ENCODE measurements at places on chromosomes 1 and 21.
A peak's percentile ranks its signal among the peaks of the same experiment; 100 is the strongest.

DNA sequence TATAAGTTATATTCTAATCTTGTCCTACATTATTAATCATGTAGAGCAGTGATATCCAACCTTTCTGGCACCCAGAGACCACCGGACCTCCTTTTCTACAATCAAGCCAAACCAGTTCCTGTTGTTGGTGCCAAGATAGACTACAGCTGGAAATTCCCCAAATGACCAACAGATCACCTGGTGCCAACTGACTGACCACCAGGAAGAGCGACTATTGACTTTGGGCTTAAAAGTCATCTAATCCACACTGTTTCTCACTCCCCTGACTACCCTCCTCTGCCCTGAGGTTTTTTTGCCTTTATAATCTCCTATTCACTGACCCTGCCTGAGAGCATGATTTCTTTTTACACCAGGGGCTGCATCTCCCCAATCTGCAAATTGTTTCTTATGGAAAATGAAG, 425.2 kb downstream of the TTLL7 start:
- DNase-seq, result no peak

DNA sequence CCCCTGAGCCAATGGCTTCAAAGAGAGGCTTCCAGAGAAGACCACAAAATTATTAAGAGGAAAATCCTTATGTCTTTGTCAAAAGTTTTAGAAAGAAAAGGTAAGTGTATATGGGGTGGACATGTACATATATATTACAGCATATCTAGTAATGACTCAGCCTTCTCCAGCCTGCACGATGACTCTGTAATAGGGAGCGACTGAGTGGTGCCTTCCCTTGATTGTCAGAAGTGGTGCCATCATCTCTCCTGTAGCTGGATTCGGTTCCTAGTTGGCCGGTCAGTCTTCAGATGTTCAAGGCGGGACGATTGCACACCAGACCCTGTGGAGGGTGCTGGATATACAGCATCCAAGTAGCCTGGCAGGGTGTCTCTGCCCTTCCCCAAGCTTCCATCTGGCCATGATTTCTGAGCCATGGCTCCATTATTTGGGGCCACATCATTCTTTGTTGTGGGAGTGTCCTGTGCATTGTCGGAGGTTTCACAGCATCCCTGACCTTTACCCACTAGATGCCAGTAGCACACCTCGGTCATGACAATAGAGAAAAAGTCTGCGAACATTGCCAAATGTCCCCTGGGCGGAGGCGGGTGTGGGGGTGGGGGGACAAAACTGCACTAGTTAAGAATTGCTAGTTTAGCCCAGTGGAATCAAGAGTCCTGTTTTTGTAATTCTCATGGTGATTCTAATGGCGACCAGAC, 206.2 kb upstream of the KAZN start:
- DNase-seq, result no peak

- DNase-seq, result no peak
Measured at GRCh38 chr1:177783051-177783450, 186.8 kb downstream of the SEC16B start.

DNA sequence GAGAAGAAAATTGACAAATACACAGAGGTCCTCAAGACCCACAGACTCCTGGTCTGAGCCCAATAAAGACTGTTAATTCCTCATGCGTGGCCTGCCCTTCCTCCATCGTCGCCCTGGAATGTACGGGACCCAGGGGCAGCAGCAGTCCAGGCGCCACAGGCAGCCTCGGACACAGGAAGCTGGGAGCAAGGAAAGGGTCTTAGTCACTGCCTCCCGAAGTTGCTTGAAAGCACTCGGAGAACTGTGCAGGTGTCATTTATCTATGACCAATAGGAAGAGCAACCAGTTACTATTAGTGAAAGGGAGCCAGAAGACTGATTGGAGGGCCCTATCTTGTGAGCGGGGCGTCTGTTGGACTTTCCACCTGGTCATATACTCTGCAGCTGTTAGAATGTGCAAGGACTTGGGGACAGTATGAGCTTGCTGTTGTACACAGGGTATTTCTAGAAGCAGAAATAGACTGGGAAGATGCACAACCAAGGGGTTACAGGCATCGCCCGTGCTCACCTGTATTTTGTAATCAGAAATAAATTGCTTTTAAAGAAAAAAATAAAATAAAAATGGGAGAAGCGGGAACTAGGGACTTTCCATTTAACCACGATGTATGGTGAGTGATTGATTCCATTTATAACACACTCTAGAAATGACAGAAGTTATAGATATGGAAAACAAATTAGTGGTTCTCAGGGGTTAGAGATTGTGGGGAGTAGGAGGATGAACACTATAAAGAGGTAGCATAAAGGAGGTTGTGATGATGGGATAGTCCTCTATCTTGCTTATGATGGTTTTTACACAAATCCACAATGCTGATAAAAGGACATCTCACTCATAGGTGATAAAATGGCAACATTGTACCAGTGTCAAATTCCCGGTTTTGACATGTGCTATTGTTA, 244.7 kb downstream of the MRPL39 start:
- no peak for DNase-seq

- no peak for DNase-seq
Measured at GRCh38 chr1:232943679-232944252, 6.6 kb upstream of the NTPCR start.

DNA sequence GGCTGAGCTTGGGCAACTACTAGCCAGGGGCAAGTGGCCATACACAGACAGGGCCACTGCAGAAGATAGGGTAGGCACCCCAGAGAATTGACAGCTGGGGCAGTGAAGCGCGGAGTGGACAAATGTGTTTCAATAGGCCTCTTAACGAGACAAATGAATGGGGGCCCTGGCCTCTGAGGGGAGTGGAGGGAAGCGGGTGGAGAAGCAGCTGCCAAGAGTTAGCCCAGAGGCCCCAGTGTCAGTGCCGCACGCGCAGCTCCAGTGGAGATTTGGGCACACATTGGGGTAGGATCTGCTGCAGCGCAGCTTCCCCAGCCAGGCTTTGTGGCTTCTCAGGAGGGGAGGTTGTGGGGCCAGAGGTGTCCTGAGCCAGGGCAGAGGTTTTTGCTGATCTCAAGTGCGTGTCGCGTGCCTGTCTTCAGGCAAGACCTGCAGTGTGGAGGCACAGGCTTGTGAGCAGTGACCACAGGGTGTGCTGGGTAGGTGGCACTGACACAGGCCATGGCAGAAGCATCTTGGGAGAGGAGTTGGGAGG, 16.9 kb downstream of the PTPRF start:
- no peak for DNase-seq

- no peak for DNase-seq
Measured at GRCh38 chr1:22888320-22889075, 84.2 kb downstream of the LACTBL1 start.

DNA sequence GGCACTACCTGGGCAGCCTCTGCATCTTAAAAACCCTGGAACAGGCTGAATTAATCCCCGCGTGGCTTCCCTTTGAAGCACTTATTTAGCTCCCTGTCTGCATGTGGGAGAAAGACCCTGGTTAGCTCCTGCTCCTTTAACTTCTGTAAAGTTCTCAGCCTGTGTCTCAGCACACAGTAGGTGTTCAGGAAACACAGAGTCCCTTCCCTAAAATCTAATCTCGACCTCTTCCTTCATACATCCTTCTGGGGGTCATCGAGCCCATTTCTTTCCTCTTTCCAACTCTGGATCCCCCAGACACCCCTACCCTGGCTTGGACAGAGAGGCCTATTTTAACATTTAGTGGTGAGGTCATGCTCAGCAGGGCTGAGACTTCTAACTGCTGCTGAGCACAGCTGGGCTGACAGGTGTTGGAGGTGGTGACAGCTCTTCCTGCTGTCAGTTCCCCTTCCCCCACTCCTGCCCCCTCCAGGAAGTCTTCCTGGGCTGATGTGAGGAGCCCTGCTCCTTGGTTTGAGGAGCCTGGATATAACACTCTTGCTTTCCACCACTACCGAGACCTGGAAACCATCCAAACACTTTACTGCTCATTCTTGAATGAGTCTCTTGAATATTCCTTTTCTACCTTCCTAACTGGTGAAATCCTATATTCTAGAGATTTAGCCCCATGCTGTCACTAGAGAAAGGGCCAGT, 5.3 kb downstream of the E2F2 start:
- no peak for DNase-seq

- no peak for DNase-seq
Measured at GRCh38 chr1:111843177-111843576, 87.5 kb downstream of the DDX20 start.

- DNase-seq, result peak; percentile 9
Measured at GRCh38 chr1:189859385-189859977, 618.2 kb downstream of the BRINP3 start.

- DNase-seq, result no peak
Measured at GRCh38 chr1:30750731-30751291, 6.8 kb downstream of the LAPTM5 start.

DNA sequence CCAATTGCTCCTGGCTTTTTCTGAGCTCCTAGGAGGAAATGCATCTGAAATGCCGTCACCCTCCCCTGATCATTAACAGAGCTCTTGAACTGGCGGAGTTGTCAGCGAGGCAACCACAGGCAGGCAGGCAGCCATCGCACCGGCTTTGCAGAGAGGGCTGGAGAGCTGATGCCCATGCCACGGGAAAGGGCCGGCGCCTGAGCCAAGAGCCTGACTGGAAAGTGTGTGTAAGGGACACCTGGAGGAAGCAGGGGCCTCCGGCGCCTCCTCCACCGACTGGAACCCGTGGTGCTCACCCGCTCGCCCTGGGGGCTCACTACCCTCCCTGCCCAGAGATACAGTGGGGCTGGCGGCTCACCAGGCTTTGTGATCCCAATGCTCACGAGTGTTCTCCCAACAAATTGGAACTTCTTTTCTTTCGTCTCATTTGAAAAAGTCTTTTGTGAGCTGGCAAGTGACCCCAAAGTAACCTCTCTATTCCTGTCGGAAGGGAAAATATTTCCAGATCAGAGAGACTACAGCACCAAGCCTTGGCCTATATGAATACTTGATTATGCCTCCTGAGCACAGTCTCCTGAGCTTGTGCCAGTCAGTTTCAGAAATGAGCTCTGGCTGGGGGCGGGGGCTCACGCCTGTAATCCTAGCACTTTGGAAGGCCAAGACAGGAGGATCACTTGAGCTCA, 97.7 kb upstream of the SLC25A33 start:
- peak; percentile 17 for DNase-seq

- DNase-seq, result no peak
Measured at GRCh38 chr1:33010932-33011731, 25.6 kb downstream of the AK2 start.

- DNase-seq, result no peak
Measured at GRCh38 chr1:155007251-155007828, 4.7 kb downstream of the ZBTB7B start.

GRCh38 chr1:61116421-61116820, 34.1 kb downstream of the NFIA start:
- DNase-seq, result no peak

GRCh38 chr21:33855190-33855589, 60.4 kb downstream of the ATP5PO start:
- DNase-seq, result no peak

- no peak for DNase-seq
Measured at GRCh38 chr1:56190806-56191365, 388.5 kb downstream of the PLPP3 start.

DNA sequence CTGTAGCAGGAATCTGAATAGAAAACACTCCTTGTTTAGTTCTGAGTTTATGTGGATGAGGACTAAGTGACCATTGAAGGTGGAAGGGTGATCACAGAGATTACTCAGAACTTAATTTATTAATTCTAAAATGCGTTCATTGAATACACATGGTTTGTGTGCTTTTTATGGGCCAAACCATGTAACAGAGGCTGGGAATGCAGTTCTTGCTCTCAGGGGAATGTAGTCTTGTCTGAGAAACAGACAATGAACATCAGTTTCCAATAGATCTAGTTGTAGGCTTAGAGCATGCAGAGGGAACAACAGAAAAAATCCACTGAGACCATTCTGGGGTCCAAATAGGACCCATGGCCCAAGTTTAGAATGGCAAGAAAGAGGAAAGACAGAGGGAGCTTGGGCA, 46.1 kb downstream of the ITSN1 start:
- DNase-seq, result no peak

DNA sequence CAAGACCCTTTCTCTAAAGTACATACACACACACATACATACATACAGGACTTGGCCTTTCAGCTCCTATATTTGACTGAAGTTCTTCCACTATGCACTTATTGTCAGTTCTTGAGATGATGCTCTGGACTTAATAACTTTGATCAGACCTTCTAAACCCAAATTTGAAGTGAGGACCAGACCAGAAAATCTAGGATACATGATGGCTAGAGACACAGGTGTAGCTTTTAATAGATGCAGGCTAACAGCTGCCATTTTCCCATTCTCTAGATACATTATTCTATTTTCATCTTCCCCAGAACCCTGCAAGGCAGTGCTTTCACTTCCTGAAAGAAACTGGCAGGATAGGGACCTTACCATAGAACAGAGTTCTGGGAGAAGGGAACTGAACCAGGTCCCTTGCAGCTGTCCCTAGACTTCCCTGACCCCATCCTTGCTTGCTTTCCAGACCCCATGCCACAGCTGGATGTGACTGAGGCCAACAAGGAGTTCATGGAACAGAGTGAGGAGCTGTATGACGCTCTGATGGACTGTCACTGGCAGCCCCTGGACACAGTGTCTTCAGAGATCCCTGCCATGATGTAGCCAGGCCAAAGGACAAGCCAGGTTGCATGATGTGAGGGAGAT, 14.9 kb upstream of the RAB42 start:
- DNase-seq, result no peak

- DNase-seq, result no peak
Measured at GRCh38 chr21:29775462-29775861, 164.3 kb downstream of the GRIK1 start.

DNA sequence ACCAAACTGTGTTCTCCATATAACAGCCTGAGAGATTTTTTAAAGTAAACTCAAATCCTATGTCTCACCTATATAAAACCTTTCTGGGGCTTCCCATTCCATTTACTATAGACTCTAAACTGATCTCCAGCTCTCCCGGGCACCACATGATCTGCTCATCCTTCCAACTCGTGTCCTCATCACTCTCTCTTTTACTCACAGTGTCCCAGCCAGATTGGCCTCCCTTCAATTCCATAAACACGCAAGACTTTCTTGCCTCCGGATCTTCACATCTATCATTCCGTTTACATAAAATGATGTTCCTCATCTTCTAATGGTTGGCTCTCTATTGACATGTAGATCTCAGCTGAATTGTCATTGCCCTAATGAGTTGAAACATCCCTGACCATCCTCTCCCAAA, 59.4 kb downstream of the ZNF697 start:
- DNase-seq, result no peak
